ENCODE measurements at places on chromosomes 6 and 20. TPM values are rescaled to one million over a fixed set of nuclear protein-coding genes. Genes with fewer than 3 reads are reported as not detected.

GRCh38 chr6:108872575-108872974 lies 24.4 kb downstream of the ARMC2 start:
- no peak for DNase-seq

- DNase-seq = peak; percentile 36
Observed at GRCh38 chr6:81003156-81003555, 749.3 kb downstream of the TENT5A start.

DNA sequence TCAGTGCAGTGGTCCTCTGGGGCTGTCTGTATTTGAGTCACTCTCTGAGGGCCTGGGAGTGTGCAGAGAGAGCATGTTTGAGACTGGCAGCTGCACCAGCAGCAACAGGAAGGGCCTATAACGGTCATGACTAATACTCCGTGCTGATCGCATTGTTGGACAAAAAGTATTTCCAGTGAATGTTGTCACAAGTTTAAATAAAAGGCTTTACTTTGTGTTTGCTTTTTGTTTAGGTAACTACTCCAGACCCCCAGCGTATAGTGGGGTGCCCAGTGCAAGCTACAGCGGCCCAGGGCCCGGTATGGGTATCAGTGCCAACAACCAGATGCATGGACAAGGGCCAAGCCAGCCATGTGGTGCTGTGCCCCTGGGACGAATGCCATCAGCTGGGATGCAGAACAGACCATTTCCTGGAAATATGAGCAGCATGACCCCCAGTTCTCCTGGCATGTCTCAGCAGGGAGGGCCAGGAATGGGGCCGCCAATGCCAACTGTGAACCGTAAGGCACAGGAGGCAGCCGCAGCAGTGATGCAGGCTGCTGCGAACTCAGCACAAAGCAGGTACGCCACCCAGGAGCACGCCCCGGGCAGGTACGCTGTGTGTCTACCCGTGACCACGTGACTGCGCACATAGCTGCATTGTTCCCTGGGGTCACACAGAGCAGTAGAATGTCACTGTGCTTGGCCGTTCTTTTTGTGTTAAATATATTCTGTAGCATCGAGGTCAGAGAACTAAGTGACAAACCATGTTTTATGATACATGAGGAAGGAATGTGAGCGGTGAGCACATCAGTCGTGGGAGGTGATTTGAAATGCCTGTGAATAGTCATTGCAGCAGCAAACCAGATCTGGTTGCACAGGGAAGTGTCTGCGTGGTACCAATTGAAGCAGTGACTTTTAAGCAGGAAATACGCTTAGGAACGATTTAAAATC lies 174.7 kb downstream of the TMEM242 start:
- no peak for DNase-seq

- no peak for DNase-seq
Observed at GRCh38 chr6:121008553-121008952, 325.7 kb downstream of the TBC1D32 start.

- peak; percentile 56 for DNase-seq
Observed at GRCh38 chr6:41801380-41801779, 13.9 kb downstream of the TOMM6 start.

GRCh38 chr6:2866171-2866846 lies 24.6 kb upstream of the SERPINB1 start:
- no peak for DNase-seq

DNA sequence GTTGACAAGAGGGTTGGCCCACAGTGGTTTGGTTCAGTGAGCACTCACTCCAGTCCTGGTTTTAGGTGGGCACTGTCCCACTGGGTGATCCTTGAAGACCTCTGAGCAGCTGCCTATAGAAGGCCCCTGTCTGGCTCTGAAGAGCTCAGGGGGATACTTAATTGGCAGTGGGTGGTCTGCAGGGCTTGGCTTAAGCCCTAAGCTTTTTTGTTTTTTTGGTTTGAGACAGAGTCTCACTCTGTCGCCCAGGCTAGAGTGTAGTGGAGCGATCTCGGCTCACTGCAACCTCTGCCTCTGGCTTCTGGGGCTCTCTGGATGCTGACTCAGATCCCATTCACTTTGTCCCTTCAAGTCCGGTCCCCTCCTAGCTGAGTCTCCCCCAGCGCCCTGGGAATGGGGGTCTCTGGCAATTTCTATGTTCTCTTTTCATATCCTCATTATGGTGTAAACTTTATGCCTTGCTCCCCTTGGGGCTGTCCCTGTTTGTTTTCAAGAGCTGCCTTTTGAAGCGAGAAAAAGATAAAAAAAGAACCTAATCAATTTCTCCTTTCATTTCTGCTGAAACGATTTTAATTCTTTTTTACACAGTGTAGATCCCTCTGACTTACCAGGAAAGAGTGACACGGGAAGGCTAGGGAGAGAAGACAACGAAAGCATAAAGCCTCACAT lies 12.2 kb upstream of the KCNG1 start:
- no peak for DNase-seq

GRCh38 chr20:23314699-23315098 lies 35.9 kb upstream of the NXT1 start:
- no peak for DNase-seq

- DNase-seq = no peak
Observed at GRCh38 chr6:157789861-157790260, 33.2 kb upstream of the SNX9 start.

DNA sequence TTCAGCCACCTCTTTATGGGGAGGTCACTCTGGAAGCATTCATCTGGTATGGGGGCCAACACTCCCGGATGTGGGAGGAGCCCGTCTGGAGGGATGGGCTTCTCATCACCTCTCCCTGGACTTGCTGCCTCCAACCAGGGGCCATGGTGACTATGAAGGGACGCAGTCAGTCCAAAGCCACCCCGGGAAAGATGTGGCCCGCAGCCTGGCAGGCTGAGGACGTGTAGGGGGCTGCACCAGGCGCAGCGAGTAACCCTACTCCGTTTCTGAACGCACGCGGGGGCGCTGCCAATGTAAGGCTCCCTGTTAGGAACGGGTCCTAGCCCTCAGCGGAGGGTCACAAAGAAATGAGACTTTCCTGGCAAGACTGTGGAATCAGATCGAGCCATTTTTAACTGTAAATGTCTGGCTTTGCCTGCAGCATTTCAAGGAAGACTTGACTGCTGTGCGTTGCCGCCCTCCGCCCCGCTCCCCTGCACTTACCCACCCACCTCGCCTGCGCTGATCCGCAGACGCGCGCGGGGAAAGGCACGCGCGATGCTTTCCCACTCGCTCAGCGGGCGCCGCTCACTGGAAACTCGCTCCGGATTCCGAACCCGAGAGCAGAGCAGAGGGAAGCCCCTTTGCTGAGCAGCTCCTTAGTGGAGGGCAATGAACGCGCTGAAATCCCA lies 55.1 kb downstream of the IL20RA start:
- DNase-seq = peak; percentile 44

DNA sequence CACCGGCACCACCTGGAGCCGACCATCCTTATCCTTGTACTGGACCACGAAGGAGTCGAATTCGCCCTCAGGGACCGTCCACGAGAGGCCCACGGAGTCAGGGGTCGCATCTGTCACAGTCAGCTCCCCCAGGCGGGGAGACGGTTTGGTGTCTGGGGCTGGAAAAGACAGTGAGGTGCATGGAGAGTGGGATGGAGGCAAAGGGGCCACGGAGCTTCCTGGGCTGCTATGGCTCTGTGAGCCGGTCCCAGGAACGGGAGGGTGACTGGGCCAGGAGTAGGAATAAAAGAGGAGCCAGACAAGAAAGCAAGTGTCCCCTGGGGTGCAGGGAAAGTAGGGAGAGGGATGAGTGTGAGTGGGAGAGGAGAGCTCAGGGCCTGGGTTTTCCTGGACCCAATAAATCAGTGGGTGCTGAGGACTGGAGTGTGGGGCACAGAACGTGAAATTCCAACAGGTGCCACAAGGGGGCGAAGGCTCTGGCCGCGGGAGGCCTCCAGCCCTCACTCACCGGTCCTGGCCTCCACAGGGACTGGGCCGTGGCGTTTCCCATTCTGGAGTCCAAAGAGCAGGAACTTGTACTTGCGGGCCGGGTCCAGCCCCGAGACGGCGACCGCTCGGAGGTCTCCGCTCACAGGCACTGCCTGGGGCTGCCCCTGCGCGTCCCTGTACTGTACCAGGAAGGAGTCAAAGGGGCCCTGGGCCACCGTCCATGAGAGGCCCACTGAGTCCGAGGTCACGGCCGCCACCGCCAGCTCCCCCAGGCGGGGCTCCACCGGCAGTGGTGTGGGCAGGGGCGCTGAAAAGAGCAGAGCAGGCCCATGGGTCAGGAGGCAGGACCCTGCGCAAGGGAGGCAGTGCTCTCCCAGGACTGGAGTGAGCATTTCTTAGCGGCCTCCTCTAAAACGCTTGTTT lies 9.9 kb downstream of the CYP21A2 start:
- peak; percentile 67 for DNase-seq

- peak; percentile 99 for DNase-seq
Observed at GRCh38 chr6:32195652-32195901, 3.1 kb upstream of the GPSM3 start.

Gene TRIM40
- not detected for total RNA-seq

Gene C6orf15
- not detected for total RNA-seq

Gene KIF25
- total RNA-seq = 0.51 TPM

Gene CLPSL1
- total RNA-seq = not detected

Gene KHDC1L
- not detected for total RNA-seq

Gene IL20RA
- total RNA-seq = not detected

Data from SK-MEL-5 (cell line).